ENCODE measurements at places on chromosomes 3 and 15. TPM values are rescaled to one million over a fixed set of nuclear protein-coding genes. Genes with fewer than 3 reads are reported as not detected.

Gene IQGAP1
- total RNA-seq: 212 TPM

Gene BNIP2
- total RNA-seq: 68.7 TPM

Gene ITIH3
- total RNA-seq: not detected

Gene RASGRP1
- total RNA-seq: 116 TPM

Gene PPM1L
- total RNA-seq: 4.0 TPM

Gene CELF6
- 0.91 TPM for total RNA-seq

Gene NMNAT3
- 0.80 TPM for total RNA-seq

Gene MEX3B
- total RNA-seq: 1.0 TPM

Gene MSL2
- 54.4 TPM for total RNA-seq

Gene TMC3
- not detected for total RNA-seq

Gene EPHA6
- 0.07 TPM for total RNA-seq

Gene ROPN1
- not detected for total RNA-seq

Gene SATB1
- 258 TPM for total RNA-seq

Gene MESP2
- total RNA-seq: not detected

Gene LRTM1
- not detected for total RNA-seq

Gene GABRB3
- not detected for total RNA-seq

Gene ZNF860
- total RNA-seq: 0.16 TPM

Gene CCDC191
- 3.0 TPM for total RNA-seq

Gene MCTP2
- total RNA-seq: 53.9 TPM

Gene SI
- total RNA-seq: not detected

Gene PPP2R3A
- not detected for total RNA-seq

Gene FBXW12
- not detected for total RNA-seq

Gene BSN
- total RNA-seq: 0.07 TPM

All from T-helper 2 cell treated with Interferon-gamma antibody and Interleukin-4, amounts not matched to agents 100 ng/mL and 5 ng/mL, for 36 hours (primary cell).